Stimulated activated CD4-positive, alpha-beta T cell treated with anti-CD3 and anti-CD28 coated beads, Interleukin-1b, Interleukin-23, amount 100 ng/mL, for 4 hours (primary cell): ENCODE measurements at places on chromosomes 11 and 22.
A peak's percentile ranks its signal among the peaks of the same experiment; 100 is the strongest.

DNA sequence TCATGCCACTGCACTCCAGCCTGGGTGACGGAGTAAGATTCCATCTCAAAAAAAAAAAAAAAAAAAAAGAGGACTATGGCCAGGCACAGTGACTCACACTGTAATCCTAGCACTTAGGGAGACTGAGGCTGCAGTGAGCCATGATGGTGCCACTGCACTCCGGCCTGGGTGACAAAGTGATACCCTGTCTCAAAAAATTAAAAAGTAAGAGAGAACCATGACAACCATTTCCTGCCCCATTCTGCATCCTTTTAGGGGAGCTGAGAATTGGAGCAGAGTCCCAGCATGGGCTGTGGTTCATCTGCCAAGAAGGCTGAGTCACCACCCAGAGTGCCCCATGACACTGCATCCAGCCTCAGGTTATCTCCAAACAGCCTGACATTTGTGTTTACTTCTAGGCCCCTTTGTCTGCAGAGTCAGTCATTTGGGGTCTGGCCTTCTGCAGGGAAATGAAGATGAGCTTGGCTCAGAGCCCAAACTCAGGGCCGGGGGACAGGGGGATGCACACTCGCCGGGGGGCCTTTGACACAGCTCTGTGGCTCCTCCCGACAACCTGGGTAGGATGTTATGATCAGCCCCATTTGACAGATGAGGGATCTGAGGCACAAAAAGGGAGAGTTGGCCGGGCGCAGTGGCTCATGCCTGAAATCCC is 4.7 kb downstream of the CSDC2 start:
- no peak for DNase-seq

- no peak for DNase-seq
Measured at GRCh38 chr11:109733245-109733644, 311.3 kb downstream of the C11orf87 start.

DNA sequence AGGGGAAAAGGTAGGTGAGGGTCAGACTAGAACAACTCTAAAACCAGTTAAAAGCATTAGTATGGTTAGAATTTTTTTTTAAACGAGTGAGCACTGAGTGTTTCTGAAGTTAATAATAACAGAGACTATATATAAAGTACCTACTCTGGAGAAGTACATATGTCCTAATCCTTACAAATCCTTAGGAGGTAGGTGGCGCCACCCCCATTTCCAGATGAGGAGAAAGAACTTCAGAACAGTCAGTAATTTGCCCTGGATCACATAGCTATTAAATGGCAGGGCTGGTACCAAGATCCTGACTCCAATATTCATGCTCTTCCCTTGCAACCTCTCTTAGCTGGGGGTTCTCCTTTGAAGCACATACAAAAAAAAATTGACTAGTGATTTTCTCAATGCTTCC is 80.5 kb downstream of the CLPB start:
- no peak for DNase-seq

DNA sequence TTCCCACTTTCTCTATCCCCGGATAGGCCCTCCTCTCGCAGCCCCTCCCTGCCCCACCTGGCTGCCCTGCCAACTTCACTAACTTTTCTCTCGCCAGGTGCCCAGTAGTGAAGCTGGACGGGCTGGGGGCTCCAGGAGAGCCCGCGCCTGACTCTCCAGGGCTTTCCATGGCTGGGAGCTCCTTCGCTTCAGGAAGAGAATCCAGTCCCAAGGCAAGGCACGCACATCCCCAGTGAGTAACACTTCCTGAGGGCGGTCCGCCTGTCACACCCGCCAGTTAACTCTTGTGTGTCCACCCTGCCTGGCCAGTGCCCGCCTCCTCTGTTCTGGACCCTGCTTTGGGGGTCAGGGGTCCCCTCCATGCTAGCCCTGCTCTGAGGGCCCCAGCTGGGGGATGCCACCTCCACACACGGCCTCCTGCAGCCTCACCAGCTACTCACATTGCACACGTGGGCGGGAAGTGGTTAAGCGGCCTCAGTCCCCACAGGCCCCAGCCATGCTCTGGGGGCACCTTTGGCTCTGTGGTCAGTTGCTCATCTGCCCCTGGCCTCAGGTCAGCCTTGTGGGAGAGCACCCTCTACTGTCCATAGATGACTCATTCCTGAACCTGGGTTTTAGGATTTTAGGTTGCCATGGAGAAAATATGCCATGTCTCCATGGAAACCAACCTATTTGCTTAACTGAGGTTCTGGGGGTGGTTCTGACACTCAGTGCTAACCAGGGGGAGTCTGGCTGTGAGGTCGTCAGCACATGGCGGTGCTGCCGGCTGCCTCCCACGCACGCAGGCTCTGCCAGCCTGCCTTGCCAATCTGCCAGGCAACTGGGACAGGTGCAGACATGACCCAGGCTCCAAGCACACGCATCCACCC is at the start of gene RIN1:
Gene RIN1 (minus strand): TSS at position 201 of the 869 bp plus-strand sequence. CDS start 32 bp downstream, at position 169.
- DNase-seq = peak; percentile 18

DNA sequence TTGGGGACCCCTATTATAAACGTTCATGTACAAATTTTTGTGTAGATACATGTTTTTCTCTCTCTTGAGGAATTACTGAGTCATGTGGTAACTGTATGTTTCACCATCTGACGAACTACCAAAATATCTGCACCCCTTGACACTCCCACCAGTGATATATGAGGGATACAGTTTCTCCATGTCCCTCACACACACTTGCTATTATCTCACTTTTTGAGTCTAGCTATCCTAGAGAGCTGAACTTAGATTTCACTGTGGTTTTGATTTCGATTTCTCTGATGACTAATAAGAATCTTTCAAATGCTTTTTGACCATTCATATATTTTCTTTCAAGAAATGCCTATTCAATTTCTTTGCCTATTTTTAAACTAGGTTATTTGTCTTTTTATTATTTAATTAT is 200.2 kb downstream of the PGR start:
- no peak for DNase-seq

DNA sequence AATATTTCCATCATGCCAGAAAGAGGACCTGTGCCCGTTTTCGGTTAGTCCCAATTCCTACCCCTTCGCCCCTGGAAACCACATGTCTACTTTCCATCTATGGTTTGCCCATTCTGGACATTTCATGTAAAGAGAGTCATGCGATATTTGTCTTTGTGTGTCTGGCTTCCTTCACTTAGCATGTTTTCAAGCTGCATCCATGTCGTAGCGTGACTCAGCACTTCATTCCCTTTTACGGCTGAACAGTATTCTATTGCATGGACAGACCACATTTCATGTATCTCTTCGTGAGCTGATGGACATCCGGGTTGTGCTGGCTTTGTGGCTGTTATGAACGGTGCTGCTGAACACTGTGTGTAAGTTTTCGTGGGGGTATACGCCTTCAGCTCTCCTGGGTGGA is 43.4 kb downstream of the SCUBE1 start:
- no peak for DNase-seq

GRCh38 chr11:65662799-65663638 is at the start of gene RELA:
Gene RELA, minus strand, starts transcription at chr11:65662916. Its CDS starts 84 bp downstream, at chr11:65662832.
- DNase-seq = peak; percentile 79

DNA sequence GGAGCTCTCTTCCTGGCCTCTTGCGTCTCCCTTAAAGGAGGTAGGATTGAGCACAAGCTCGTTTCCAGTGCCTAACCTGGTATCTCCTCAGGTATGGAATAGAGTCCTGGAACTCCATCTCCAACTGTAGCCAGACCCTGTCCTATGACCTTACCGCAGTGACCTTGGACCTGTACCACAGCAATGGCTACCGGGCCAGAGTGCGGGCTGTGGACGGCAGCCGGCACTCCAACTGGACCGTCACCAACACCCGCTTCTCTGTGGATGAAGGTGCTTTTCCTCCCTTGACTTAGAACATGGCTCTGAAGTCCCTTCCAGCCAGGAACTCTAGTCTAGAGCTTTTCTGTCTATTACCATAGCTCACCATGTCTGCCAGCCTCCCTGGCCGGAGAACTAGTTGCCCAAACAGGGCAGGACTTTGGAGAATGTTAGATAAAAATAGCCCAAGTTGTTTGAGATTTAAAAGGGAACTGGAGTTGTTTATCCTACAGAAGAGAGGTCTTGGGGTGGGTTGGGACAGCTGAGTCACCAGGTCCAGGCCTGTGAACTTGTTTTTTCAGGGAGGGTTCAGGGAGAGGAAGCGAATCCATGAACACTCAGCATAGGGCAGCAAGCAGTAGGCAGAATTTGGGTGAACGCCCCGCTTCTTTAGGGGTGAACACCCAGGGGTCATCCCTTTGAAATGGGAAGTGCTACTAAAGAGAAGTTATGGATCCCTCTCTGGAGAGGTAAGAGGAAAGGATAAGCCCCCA is 3.3 kb downstream of the IL10RA start:
- no peak for DNase-seq

GRCh38 chr11:76095891-76096290 is 110.4 kb downstream of the WNT11 start:
- DNase-seq = no peak

DNA sequence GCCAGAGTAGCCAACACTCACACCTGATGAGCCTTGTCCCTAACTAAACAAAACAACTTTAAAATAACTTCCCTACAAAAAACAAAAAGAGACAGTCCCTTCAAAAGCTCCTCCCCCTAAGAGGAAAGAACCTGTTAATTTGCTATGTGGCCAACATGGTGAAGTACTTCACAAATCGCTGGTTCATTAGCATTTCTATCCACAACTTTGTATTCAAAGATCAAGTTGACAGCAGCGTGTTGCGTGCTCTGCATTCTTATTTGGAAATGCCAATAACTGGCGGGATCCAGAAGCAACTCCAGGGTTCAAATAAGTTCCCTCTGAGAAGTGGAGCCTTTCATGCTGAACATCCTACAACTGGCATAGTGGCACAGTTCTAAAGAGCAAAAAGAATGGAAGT is 48.6 kb downstream of the CADM1 start:
- no peak for DNase-seq

- DNase-seq = no peak
Measured at GRCh38 chr11:33000181-33000580, 15.5 kb upstream of the DEPDC7 start.

DNA sequence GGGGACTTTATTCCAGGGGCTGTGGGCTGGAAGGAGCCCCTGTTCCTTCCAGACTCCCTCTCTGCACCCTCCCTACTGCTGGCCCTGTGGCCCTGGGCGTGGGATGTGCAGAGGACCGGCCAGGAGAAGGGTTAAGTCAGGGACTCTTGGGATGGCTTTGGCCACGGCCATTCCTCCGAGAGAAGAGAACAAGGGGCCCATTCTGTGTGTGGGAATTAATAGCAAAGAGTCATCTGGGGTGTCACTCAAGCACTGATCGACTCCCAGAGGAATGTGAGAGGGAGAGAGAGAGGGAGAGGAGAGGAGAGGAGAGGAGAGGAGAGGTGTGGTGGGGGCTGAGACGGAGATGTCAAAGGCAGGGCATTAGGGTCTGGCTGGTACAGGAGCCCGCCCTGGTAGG is 14.2 kb upstream of the SOX10 start:
- DNase-seq = no peak

GRCh38 chr11:66723693-66724092 is 5.3 kb downstream of the SPTBN2 start:
- no peak for DNase-seq

GRCh38 chr11:47917599-47918369 is 62.6 kb upstream of the PTPRJ start:
- no peak for DNase-seq

DNA sequence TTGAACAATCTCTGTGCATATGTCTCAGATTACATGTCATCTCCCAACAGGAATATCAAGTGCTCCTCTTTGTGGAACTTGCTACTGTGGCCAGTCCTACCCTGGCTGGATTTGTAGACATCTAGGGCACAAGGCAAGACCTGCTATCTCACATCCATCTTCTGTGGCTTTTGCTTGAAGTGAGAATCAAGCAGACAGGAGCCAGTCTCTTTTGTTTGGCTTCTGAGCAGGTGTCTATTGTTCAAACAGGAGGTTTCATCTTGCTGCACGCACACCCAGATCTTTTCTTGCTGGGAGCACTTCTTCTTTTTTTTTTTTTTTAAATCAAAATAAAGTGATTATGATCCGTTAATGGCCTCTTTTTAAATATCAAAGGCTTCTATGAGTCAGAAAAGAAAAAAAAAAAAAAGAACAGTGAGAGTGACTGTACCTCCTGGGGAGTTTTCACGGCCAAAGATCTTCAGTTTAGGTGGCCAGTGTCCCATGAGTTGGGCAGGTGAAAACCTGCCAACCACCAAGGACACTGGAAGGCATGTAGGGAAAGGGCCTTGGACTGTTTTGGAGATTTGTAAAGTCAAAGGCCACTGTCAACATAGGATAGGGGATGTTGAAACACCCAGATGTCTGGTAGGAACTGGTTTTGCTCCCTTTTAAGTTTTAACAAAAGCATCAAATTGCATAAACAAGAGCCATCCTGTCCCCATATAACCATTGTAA is 78.1 kb downstream of the CD44 start:
- DNase-seq = no peak

DNA sequence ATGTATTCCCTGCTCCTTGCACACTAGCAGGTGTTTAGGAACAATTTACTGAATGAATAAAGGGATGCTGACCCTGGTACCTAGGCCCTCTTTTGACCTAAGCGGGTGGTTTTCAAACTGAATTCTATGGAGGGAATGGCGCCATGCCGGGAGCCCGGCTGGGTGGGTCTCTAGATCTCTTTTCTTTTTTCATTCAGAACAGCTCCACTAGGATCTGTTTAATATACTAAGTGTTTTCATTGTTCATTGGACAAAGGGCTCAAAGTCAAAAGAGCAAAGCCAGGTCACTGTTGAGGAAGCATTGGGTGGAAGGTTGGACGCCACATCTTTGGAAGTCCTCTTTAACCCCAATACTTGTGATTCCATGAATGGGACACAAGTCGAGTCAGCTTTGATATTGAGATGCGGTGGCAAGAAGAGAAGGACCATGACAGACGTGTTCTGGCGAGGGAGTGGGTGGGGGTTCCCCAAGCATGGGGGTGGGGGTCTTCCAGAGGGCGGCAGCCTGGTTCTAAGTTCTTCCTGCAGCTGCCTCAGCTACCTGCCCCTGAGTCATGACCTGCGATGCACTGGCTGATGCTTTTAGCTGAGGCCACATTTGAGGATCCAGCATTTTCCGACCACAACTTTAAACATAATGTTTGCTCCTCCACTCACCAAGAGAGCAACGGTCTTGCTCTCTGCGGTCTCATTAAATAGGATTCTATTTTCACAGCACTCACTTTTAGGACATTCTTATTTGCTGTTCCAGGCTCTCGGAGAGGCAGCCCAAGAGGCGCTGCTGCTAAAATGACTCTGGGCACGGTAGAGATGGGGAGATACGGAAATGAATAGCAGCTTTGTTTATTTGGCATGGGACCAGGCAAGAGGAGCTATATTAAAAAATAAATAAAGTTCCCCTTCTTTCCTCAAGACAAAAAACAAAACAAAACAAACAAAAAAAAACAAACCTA is 100.6 kb downstream of the FBXO7 start:
- no peak for DNase-seq

GRCh38 chr11:78417175-78417887 is at the start of gene GAB2:
Gene GAB2, minus strand, starts transcription at chr11:78417820. Its CDS starts 100 bp downstream, at chr11:78417720.
- peak; percentile 11 for DNase-seq

DNA sequence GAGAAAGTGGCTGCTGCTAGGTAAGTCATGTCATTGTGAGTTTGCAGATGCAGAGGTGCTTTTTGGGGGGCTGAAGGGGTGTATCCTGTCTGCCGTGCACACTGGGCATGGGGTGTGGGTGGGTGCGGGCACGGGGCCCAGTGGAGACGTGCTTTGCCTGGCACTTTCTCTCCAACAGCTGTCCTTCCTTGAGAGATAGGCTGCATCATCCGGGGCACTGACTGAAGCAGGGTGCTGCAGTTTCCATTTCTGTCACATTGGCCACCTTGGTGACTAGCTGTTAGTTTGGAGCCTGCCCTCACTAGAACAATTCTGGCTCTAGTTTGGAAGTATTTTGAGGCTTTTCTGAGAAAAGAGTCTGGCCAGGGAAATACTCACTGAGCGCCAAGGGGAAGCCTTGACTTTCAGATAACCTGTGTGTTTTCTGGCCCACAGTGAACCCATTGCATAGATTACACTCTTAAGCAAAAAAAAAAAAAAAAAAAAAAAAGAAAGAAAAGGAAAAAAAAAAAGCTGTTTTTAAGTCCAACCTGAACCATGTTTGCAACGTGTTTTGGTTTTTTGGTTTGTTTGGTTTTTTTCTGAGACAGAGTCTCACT is 219.2 kb downstream of the NAV2 start:
- DNase-seq = no peak
